ENCODE measurements at places on chromosomes 2 and 18.
A peak's percentile ranks its signal among the peaks of the same experiment; 100 is the strongest.

DNA sequence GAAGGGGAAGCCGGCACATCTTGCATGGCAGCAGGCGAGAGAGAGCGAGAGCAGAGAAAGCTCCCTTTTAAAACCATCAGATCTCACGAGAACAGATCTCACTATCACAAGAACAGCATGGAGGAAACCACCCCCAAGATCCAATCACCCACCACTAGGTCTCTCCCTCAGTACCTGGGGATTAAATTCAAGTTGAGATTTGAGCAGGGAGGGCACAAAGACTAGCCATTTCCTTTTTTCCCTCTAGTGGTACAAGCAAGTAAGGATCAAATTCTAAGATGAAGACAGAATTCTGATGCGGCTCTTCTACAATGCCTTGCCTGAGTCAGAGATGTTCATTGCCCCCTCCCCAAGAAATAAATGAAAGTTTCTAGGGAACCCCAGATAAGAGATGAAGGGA, 45.6 kb upstream of the ANKRD44 start:
- peak; percentile 5 for DNase-seq

GRCh38 chr2:57876313-57876712, 170.3 kb upstream of the VRK2 start:
- no peak for DNase-seq

DNA sequence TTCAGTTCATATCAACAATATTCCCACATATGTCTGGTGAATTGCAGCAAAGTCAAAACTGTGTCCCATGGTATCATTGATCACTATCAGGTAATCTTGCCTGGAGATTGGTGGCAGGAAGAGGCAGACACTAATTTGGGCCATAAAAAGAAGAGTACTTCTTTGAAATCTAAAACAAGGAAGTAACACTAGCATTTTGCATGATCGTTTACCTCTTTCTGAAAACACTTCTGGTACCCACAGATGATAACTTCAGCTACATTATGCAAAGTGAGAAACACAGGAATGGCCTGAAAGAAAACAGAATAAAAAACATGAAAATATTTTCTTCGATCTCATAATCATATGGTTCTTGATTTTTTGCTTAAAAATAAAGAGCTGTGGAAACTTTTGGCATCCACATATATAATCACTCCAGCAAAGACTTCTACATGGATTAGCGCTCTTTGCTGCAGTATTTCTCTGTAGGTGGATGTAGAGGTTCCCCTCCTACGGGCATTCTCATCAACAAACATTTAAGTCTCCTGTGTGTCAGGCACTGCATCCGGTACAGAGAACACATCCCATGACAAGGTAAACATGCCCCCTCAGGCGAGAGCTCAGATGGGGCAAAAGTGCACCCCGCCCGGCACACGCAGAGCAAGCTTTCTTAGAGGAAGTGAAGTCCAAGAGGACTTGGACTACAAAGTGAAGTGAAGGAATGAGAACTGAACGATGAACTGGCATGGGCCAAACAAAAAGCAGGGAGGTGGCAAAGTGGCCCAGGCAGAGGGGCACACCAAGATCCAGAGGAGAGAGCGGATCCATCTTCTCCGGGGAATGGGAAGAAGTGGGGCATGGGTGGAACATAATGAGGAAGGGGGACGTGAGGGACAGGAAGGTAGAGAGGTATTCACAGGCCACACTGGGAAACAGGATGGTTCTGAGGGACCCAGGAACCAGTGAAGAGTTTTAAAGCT, 68.0 kb upstream of the RIOK3 start:
- no peak for DNase-seq

- DNase-seq, result no peak
Measured at GRCh38 chr18:46062781-46063180, 9.3 kb downstream of the PSTPIP2 start.

DNA sequence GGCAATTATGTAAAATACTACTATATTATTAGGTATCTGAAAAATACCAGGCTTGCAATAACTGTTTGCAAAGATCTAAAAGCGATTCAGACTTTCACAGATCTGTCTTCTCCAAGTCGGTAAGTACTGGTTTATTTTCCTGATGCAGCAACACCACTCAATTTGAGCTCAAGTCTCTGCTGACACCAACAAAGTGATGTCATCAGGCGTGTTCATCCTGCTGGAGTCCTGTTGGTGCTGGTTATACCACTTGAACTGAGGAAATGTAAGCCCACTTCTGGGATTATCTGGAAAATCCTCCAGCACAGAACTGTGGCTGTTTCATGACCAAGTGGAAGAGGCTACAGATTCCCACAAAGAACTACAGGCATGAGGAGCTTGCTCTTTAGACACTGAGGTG, 267.6 kb downstream of the BCL2 start:
- no peak for DNase-seq

DNA sequence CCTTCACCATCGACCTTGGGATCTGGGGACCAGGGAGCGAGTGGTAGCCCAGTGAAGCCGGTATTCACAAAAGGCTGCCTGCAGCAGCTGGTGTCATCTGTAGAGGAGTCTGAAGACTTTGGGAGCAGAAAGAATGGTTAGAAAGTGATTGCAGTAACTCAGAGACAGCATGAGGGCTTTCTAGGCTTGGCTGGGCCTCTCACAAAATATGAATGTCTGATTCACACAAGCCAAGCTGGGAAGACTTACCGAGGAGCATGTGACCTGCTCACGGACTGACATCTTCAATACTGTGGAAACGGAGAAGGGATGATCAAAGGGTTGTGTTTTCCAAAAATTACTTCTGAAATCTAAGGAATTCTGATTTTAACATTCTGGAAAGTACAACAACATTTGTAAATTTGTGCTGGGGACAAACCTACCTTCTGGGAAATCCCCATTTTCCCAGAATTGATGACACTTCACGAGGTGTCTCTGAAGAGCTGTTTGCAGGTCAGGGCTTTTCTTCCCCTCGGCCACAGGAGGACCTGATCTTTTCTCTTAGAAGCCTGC, 111.7 kb downstream of the ACOXL start:
- no peak for DNase-seq

DNA sequence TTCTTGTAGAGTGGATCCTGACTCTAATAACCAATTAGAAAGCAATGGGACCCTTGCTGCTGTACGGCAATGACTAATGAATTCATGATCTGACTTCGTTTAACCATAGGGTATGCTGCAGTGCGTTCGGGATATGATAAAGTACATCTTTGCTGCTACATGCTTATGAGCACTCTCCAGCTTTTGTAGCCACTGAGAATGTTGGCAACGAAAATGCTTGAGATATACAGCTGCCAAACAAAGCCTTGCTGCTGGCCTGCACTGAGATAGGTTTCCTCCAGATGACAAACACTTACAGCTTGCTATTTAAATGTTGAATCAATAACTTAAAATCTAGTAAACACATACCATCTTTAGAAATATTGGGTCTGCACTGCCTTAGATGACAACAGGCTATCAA, 372.4 kb upstream of the SLC8A1 start:
- no peak for DNase-seq

- DNase-seq, result no peak
Measured at GRCh38 chr2:107025869-107026380, 140.0 kb upstream of the ST6GAL2 start.

DNA sequence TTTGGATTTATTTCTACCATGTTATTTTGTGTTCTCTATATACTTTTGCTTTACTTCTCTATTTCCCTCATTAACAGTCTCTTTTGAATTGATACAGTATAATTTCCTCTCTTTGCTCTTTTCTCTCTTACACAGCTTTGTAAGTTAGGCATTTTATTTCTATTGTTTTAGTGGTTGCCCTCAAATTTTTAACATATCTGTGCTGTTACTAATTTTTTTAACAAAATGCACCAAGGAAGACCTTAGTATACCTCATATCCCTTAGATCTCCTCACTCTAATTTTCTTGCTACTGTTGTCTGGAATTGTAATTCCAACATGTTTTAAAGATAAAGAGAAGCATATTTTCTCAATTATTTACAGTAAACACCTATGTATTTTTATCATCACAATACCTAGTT, 416.8 kb upstream of the SLC14A2 start:
- DNase-seq, result no peak

GRCh38 chr18:70288851-70289328, at the start of gene SOCS6:
Gene SOCS6 (plus strand): TSS chr18:70289045. CDS start chr18:70324669, 35,624 bp downstream.
- DNase-seq, result peak; percentile 23

DNA sequence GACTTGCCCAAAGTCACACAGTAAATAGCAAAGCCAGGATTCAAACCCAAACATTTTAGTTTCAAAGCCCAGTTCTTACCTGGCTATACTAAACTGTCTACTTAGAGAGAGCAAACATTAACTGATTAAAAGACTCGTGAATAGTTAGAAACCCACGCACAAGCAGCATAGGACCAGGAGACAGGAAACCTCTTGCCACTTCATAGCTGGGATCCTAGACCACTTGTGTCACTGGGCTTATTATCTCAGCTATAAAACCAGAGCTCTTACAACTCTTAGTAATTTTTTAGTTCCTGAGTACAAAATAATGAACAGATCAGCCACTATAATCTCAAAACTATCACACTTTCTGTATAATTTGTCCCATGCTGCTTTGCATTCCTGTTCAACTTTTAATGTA, 2.4 kb upstream of the AAK1 start:
- no peak for DNase-seq

DNA sequence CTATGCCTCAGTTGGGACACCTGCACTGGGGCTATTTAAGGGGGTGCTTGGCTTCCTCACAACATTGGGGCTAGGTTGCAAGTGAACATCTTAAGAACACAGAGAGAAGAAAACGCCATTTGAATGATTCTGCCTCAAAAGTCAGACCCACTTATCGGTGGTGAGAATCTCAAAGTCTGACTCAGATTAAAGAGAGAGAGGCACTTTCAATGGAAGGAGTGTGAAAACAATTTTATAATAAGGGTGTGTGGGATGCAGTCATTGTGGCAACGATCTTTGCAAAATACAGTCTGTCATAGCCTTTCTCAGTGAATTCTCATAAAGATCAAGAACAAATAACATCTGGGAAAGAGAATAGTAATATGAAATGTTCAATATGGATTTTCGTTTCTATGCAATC, 41.8 kb downstream of the CCDC102B start:
- DNase-seq, result no peak

GRCh38 chr2:176151442-176152287, at the start of gene HOXD4:
Gene HOXD4 (plus strand): TSS chr2:176151550. CDS start chr2:176151634, 84 bp downstream.
- DNase-seq, result no peak

DNA sequence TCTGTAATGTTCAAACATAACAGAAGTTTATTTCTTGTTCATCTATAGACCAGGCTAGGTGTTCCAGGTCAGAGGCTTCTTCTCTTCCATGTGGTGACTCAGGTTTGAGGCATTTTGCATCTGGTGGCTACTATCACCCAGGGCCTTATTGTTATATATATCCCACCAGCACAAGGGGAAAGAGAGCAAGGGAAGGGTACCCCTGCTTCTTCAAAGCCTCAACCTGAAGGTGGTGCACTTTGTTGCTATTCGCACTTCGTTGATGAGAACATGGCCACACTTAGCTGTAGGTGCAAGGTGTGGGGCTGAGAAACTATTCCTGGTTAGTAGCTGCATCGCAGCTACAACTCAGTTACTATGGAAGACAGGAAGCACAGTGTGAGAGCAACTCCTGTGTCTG, 27.4 kb upstream of the SLC3A1 start:
- no peak for DNase-seq

- DNase-seq, result no peak
Measured at GRCh38 chr2:44135771-44136170, 32.9 kb upstream of the PPM1B start.

- no peak for DNase-seq
Measured at GRCh38 chr2:1731447-1731962, 12.8 kb downstream of the PXDN start.

GRCh38 chr2:229870903-229871656, 50.7 kb downstream of the TRIP12 start:
- no peak for DNase-seq

DNA sequence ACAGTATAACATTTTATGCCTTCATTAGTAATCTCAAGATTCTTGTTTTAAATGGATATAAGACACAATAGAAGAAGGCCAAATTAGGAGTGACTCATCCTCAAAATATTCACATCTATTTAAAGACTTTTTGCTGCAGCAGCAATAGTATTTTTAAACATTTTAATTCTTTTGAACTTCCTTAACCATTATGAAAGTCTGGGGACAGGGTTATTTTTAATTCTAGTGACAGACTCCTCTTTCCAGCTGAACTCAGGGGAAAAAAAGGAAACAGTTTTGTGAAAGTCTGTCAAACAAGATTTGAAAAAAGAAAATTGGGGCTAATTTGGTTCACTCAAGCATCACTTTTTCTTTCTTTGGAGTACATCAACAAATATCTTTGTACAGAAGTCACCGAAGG, 541.8 kb downstream of the NUP35 start:
- no peak for DNase-seq

DNA sequence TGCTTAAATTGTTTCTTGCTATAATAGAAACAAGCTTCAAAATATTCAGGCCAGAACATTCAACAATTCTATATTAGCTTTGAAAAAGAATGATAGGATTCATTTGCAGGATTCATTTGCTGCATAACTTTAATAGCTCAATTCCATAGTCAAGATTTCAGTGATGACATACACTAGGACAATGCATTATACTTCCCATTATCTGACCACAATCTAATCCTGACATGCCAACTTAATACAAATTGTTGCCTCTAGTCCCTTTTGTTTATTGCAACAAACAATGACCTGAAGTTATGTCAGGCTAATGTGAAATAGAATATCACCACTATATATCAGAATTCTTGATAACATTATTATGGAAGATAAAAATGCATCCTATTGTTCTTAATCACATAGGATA, 169.4 kb downstream of the DNAH7 start:
- DNase-seq, result no peak

DNA sequence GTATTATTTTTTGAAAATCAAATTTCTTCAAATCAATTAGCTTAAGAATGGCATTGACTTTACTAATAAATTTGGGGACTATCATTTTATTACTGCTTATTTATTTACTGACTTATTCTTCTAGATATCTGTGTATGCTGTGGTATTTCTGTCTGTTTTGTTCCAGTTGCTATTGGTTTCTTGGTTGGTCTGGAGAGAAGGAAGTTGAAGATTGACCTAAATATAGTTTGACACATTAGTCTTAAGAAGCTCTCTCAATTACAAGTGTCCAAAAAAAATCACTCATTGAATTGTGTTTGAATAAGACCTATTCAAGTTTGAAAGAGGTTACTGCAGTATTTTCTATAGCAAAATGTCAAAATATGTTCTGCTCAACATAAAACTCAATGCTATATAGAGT, 153.3 kb upstream of the KYNU start:
- DNase-seq, result no peak

- DNase-seq, result no peak
Measured at GRCh38 chr2:86314125-86314524, 23.3 kb downstream of the REEP1 start.

Measured in naive B cell (primary cell).